Islet precursor cell (in vitro differentiated cells): ENCODE measurements at places on chromosomes 2 and 18.

DNA sequence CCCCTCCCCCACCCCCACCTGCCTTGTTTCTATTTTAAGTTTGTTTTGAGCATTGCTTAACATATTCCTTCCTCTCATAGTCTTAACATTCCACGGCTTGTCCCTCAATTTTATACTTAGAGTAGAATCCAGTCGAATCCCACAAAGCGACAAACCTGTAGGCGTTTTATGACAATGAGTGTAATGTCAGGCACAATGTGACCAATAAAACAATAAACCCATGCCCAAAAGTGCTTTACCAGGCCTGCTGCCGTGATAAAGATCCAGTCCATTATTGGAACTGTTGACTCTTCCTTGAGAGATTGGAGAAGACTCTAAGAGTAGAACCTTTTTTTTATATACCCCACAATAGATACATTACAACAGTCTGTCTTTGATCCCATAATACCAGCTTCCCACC is 6.2 kb upstream of the MRO start:
- DNase-seq: no peak

DNA sequence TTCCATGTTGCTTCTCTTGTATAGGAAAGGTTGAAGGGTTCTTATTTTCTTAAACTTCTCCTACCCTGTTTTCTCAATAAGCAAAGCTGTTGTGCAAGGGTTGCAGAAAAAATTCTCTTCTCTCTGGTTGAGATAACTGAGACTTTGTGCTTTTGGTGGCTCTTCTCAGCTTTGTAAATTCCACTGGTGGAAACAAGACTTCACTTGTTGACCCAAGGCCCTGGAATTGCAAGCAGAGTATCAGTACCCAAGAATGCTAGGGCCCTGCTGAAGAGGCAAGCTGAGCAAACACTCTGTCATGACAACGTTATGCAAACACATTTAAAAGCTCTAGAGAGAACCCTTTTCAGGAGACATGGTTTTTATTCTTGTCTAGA is 294.7 kb upstream of the EPAS1 start:
- peak; percentile 15 for DNase-seq

DNA sequence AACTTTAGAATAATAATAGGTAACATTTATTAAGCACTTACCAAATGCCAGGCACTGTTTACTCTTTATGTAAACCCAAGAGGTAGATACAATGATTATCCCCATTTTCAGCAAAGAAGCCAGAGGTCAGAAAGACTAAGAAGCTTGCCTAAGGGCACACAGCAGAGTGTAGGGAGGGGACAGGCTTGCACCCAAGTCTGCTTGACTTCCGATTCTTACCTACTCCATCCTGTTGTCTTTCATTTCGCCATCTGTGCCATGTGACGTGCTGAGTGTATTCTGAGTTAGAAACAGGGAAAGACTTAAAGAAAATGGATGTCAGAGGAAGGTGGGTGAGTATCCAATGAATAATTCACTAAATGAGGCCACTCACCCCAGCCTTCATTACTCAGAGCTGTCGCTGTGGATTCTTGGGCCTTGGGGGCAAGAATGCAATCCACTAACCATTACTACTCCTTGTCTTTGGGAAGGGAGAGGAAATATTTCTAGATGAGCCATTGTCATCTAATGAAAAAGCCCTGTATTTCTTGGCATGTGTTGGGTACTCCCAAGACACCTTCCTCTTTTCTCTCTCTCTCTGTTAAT is 76.4 kb upstream of the BCL11A start:
- no peak for DNase-seq

- no peak for DNase-seq
Measured at GRCh38 chr2:217954469-217954868, 48.3 kb downstream of the TNS1 start.

DNA sequence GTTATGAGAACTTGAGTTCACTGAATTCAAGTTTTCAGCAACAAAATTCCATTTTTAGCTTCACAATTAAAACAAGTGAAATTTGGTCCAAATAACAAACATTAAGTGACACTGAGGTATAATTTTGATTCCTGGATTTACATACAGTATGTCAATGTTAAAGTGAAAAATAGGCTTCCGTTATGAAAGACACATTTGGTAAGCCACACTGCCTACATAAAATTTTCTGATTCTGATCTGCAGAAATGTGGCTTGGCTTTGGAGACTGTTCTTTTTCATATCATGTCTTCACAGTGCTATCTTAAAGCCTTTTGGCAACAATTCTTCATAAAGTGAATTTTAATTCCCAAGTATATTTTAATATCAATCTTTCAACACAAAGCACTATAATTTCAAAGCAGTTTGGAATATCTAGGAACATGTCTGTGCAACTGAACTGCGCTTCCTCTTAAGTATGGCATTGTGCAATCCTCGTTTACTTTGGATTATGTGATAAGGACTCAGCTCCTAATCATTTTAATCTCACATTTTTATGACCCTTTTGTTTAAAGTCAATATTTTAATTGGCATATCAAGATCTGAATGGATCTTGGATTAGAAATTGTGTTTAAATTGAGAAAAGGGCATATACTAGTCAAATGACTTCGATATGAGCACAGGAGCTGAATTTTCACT is 60.0 kb downstream of the RBMS1 start:
- DNase-seq: no peak

GRCh38 chr2:15259356-15259756 is 301.8 kb downstream of the NBAS start:
- no peak for DNase-seq
